ENCODE measurements at places on chromosomes 5 and 9.

GRCh38 chr5:54902791-54903473 is 82.5 kb downstream of the ESM1 start:
- no peak for DNase-seq

- no peak for DNase-seq
Measured at GRCh38 chr9:86598411-86599239, 244.4 kb upstream of the TUT7 start.

DNA sequence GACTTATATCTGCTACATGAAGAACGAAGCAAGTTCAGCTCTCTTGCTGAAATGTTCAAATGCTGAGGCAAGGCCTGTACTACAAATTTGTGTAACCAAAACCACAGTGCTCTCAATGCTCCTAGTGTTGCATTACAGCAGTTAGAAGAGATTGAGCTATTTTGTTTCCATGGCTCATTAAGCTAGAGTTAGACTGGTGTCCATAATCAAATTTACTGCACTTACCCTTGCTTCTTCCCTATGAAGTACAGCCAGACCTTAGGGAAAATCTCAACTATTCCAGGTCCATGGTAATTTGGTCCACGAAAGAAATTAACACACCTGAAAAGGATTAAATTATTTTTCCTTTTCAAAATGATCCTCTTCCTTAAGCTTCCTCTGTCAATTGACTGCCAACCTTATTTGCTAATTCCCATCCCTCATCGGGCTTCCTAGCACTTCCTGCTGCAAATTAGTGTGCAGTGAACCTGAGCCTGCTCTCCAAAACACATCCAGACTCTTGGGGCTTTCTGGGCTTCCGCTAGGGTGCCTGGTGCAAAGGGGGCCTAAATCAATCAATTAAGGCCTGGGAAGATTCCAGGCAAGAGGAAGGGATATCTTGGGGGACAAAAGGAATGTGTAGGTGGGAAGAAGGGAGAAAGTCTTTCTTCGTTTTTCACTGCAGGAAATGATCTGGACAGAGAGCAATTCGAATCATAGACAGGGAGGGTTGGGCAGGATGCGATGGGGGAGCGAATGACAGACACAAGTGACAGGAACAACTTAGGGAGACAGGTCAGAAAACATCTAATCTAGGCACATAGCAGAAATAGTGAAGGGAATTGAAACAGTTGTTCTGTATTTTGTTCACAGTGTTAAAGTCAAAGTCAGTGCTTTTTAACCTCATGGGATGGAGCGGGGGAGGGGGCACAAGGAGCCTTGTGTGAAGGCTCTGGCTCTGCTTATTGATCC is 542.4 kb downstream of the RAB3C start:
- no peak for DNase-seq

DNA sequence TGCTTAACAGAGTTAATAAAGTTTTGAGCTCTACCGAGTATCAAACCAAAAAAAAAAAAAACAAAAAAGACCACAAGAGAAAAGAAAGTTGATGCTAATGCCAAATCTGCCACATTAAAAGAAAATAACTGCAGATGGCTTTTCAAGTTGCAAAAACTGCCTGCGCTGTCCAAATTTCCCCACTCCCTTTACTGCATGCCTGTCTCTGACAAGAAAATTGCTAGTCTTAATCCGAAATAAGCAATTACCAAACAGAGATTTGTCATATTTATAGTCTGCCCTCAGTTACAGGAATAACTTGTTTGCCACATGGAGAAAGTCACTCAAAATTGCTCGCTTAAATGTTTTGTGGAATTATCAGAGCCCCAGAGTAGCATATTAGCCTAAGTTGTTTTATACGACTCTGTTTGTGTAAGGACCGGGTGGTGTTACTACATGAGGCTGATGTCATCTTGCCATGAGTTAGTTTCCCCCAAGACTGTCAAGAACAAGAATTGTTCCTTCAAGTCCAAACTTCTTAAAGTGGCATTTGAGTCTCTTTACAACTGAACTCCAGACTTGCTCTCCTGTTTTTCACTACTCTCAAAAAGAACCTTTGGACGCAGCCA is 160.9 kb downstream of the CEP120 start:
- no peak for DNase-seq

DNA sequence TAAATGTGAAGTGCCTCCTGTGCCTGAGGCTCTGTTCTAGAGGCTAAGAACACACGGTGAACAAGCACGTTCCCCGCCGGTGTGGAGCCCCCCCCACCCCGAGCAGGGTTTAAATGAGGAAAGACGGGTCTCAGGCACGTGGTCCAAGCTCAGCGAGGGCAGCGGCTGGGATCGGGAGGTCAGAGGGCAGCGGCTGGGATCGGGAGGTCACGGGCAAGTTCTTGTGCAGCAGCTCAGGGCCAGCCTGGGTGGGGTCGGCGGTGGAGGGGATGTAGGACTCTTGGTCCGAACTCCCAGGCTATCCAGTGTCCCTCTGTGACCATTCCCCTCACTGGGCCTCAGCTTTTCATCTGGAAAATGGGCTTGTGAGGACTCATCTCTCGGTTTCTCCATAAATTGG is 2.7 kb upstream of the GBGT1 start:
- DNase-seq = no peak

GRCh38 chr5:169970339-169970738 is 10.0 kb downstream of the INSYN2B start:
- no peak for DNase-seq

DNA sequence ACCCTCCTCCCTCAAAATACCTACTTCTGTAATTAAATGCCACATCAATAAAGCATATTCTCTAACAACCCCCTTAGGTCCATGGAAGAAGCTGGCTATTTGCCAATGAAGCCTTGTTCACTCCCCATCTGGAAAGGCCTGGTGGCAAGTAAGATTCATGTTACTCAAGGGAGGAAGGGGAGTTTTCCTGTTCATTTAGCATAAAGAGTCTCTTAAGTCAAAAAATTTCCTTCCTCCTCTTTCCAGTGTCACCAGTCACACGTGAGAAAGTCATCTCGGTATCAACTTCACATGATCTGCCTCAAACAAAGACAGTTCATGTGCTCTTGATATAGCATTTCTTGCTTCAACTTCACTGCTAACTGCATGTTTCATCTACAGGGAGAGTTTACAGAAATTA is 32.7 kb upstream of the RIC1 start:
- no peak for DNase-seq
